Neural cell (in vitro differentiated cells): ENCODE measurements at places on chromosomes 5 and 9. TPM values are rescaled to one million over a fixed set of nuclear protein-coding genes. Genes with fewer than 3 reads are reported as not detected.

SLC6A19 gene
- polyA plus RNA-seq, result not detected in 2 replicates

PCDHGA5 gene
- 0.25 TPM in 1 of 2 replicates, not detected in the other for polyA plus RNA-seq

CENPK gene
- 5.6 and 6.5 TPM in 2 replicates for polyA plus RNA-seq

LRRC19 gene
- polyA plus RNA-seq, result not detected in 2 replicates

IL11RA gene
- polyA plus RNA-seq, result 59.1 and 98.5 TPM in 2 replicates

PCDHA9 gene
- polyA plus RNA-seq, result 0.56 and 0.88 TPM in 2 replicates

SMIM33 gene
- polyA plus RNA-seq, result not detected in 2 replicates

CCDC187 gene
- not detected in 2 replicates for polyA plus RNA-seq

NUTM2F gene
- polyA plus RNA-seq, result 0.68 and 1.5 TPM in 2 replicates

PCDHGC4 gene
- polyA plus RNA-seq, result 4.3 and 6.4 TPM in 2 replicates

DNAH5 gene
- 11.3 and 12.8 TPM in 2 replicates for polyA plus RNA-seq

IFNA17 gene
- polyA plus RNA-seq, result not detected in 2 replicates

TICAM2 gene
- not detected in 2 replicates for polyA plus RNA-seq

FOXD4L4 gene
- polyA plus RNA-seq, result 0.10 TPM in 1 of 2 replicates, not detected in the other

ADGRV1 gene
- 3.3 and 3.7 TPM in 2 replicates for polyA plus RNA-seq

HMMR gene
- polyA plus RNA-seq, result 2.6 and 3.5 TPM in 2 replicates

PRUNE2 gene
- polyA plus RNA-seq, result 9.7 TPM in 2 replicates

BRINP1 gene
- 15.6 and 20.3 TPM in 2 replicates for polyA plus RNA-seq

NRG2 gene
- polyA plus RNA-seq, result 5.4 and 5.6 TPM in 2 replicates

ABCA2 gene
- 30.6 and 52.0 TPM in 2 replicates for polyA plus RNA-seq

SPATA31D4 gene
- not detected in 2 replicates for polyA plus RNA-seq

GLE1 gene
- 29.6 and 33.2 TPM in 2 replicates for polyA plus RNA-seq

EGFLAM gene
- not detected in 2 replicates for polyA plus RNA-seq

MYMK gene
- polyA plus RNA-seq, result not detected in 2 replicates

LVRN gene
- polyA plus RNA-seq, result 2.1 and 3.5 TPM in 2 replicates

IFNA13 gene
- not detected in 2 replicates for polyA plus RNA-seq

MEGF10 gene
- polyA plus RNA-seq, result 0.05 and 0.18 TPM in 2 replicates

CYLC2 gene
- polyA plus RNA-seq, result not detected in 2 replicates

FCHSD1 gene
- polyA plus RNA-seq, result 3.9 and 5.4 TPM in 2 replicates

AP3S1 gene
- 157 and 207 TPM in 2 replicates for polyA plus RNA-seq

SYNPO gene
- polyA plus RNA-seq, result 0.14 TPM in 1 of 2 replicates, not detected in the other

SARDH gene
- 0.56 TPM in 1 of 2 replicates, not detected in the other for polyA plus RNA-seq

CDH18 gene
- polyA plus RNA-seq, result 5.6 and 9.6 TPM in 2 replicates

TTC39B gene
- polyA plus RNA-seq, result 2.8 and 2.9 TPM in 2 replicates

LSM11 gene
- polyA plus RNA-seq, result 26.4 and 30.6 TPM in 2 replicates

FOXD4L5 gene
- 0.06 and 0.12 TPM in 2 replicates for polyA plus RNA-seq

SPEF2 gene
- 11.5 and 18.5 TPM in 2 replicates for polyA plus RNA-seq

PPP3R2 gene
- polyA plus RNA-seq, result not detected in 2 replicates

GRM6 gene
- not detected in 2 replicates for polyA plus RNA-seq

CDX1 gene
- not detected in 2 replicates for polyA plus RNA-seq

TRIO gene
- 168 and 178 TPM in 2 replicates for polyA plus RNA-seq

GPR150 gene
- 0.22 TPM in 1 of 2 replicates, not detected in the other for polyA plus RNA-seq

SGCD gene
- 2.5 and 3.4 TPM in 2 replicates for polyA plus RNA-seq

TAF11L10 gene
- not detected in 2 replicates for polyA plus RNA-seq

GALT gene
- polyA plus RNA-seq, result 116 and 182 TPM in 2 replicates

ENG gene
- 0.10 TPM in 1 of 2 replicates, not detected in the other for polyA plus RNA-seq

PCDHB2 gene
- 103 and 105 TPM in 2 replicates for polyA plus RNA-seq

WNT8A gene
- 0.26 and 0.60 TPM in 2 replicates for polyA plus RNA-seq

CCDC192 gene
- not detected in 2 replicates for polyA plus RNA-seq

UBE2QL1 gene
- polyA plus RNA-seq, result 12.9 and 13.8 TPM in 2 replicates

PIP5K1B gene
- polyA plus RNA-seq, result 0.72 and 1.5 TPM in 2 replicates

SPOCK1 gene
- polyA plus RNA-seq, result 30.9 and 33.6 TPM in 2 replicates

MOB3B gene
- 1.8 and 2.2 TPM in 2 replicates for polyA plus RNA-seq

GRXCR2 gene
- 0.36 TPM in 1 of 2 replicates, not detected in the other for polyA plus RNA-seq

REEP2 gene
- polyA plus RNA-seq, result 146 and 177 TPM in 2 replicates

ROPN1L gene
- 0.52 and 4.3 TPM in 2 replicates for polyA plus RNA-seq

PCDHB11 gene
- 2.7 and 3.7 TPM in 2 replicates for polyA plus RNA-seq

LCN15 gene
- not detected in 2 replicates for polyA plus RNA-seq
